Stimulated activated CD4-positive, alpha-beta T cell treated with anti-CD3 and anti-CD28 coated beads, Interleukin-1b, Interleukin-23, amount 100 ng/mL, for 48 hours (primary cell): ENCODE measurements at places on chromosomes 11 and 22.

- no peak for DNase-seq
Measured at GRCh38 chr11:93000511-93001476, 31.3 kb downstream of the MTNR1B start.

- no peak for DNase-seq
Measured at GRCh38 chr22:42111798-42112197, 18.8 kb downstream of the CYP2D6 start.

GRCh38 chr11:129702410-129703398 lies 112.9 kb upstream of the TMEM45B start:
- no peak for DNase-seq

- DNase-seq: peak; percentile 13
Measured at GRCh38 chr11:16749666-16750065, 11.2 kb downstream of the C11orf58 start.

DNA sequence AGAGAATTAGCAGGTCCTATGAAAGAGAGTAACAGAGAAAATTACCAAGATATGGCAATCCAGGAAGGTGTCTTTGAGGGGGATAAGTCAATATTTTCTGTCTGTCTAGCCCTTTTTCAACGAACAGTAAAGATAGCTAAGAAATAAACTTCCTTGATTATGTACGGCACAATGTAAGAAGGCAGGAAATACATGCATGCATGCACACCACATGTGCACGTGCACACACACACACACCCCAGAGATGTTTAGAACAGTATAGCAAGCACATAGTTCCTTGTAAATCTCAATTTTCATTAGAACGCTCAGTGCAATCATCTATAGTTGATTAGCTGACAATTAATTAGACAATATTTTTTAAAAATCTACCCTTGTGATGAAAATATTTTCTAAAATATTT lies 74.7 kb downstream of the MPPED2 start:
- DNase-seq: no peak

GRCh38 chr22:48926136-48926535 lies 901.5 kb downstream of the BRD1 start:
- DNase-seq: no peak

GRCh38 chr11:73281201-73281741 lies 9.1 kb downstream of the P2RY6 start:
- DNase-seq: no peak

- DNase-seq: no peak
Measured at GRCh38 chr11:60842668-60843600, 1.0 kb downstream of the CCDC86 start.

DNA sequence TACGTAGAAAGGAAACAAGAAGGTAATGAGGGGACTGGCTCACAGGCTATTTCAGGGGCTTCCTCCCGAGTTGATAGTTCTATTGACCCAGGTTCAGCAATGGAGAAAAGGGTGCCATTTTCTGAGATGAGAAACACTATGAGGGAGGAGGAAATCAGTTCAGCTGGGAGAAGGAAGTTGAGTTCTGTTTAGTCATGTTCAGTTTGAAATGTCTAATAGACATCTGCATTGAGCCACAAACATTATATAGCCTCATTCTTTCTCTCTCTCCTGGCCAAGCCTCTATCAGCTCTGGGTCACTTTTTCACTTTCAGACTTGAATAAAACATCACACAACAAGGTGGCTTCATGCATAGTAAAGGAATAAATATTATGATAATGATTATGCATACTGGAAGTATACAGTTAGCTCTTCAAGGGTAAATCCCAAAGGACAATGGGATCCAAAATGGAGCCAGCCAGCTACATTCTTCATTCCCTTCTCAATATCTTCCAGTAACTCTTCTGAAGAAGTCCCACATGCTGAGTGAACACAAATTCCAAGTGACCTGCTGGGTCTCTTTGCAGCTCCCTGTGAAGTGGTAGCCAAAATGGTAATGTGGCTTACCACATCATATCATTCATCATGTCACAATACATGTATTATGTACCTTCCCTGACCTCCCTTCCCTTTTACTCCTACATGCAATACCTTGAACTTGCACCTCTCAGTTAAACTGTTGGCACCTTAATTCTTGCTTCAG lies 80.9 kb upstream of the CD44 start:
- DNase-seq: no peak

- no peak for DNase-seq
Measured at GRCh38 chr11:69416143-69416515, 65.3 kb upstream of the LINC01488 start.

DNA sequence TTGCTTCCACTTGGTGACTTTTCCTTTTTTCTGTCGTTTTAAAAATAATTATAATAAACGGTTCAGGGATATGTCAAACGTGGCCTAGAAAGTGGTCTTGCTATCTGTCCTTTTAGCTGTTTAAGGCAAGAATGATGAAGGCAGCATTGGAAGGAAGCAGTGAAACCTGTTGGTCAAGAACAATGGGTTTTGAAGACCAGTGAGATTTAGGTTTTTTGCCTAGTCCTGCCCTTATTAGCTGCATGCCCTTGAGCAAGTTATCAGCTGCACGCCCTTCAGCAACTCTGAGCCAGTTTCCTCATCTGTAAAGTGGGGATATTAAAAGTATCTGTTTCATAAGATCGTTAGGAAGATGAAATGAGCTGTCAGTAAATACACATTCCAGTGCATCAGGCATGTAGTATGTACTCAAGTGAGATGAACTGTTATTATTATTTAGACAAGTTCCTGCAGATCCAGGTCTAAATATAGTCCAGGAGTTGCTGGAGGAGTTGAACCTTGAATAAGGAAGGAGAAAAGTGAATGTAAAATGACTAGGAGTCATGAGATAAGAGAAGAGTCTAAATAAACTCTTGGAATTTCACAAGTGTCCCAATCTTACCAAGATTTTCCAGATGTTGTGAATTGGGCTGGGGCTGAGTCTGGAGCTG lies 90.8 kb upstream of the HSD17B12 start:
- DNase-seq: no peak

- no peak for DNase-seq
Measured at GRCh38 chr11:78857688-78858087, 283.0 kb upstream of the NARS2 start.

- DNase-seq: peak; percentile 65
Measured at GRCh38 chr11:44893846-44894617, 56.7 kb downstream of the TP53I11 start.

DNA sequence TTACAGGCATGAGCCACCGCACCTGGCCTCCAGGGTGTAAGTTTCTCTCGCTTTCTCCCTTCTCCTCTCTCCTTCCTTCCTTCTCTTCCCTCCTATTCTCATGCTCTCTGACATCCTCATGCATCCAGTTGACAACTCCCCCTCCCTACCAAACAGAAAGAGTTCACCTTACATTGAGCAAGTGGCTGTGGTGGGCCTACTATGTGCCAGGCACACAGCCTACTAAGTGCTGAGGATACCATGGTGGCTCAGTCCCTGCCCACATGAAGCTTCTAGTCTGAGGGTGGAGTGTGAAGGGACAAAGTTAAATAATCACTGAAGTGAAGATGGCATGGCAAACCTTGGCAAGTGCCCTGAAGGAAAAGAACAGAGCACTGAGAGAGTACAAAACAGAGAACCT lies 9.6 kb upstream of the DAGLA start:
- no peak for DNase-seq

- DNase-seq: no peak
Measured at GRCh38 chr11:79019975-79020374, 420.9 kb downstream of the TENM4 start.

DNA sequence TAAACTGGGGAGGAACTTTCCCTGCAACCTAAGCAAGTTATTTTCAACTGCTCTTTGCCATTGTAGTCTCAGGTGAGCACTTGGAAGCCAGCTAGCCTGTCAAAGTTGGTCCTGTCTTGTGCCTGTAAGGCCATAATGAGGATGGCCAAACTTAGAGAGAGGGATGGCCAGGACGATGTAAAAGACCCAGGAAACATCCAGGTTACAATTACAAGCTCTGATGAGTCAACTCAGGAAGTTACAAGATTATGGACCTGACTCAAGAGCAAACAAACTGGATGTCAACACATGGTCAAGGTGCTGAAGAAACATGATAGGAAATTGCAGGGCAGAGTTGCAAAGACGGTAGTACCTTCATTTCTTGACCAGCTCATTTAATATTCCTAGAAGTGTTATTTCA lies 1.6 kb downstream of the GTPBP1 start:
- DNase-seq: no peak

DNA sequence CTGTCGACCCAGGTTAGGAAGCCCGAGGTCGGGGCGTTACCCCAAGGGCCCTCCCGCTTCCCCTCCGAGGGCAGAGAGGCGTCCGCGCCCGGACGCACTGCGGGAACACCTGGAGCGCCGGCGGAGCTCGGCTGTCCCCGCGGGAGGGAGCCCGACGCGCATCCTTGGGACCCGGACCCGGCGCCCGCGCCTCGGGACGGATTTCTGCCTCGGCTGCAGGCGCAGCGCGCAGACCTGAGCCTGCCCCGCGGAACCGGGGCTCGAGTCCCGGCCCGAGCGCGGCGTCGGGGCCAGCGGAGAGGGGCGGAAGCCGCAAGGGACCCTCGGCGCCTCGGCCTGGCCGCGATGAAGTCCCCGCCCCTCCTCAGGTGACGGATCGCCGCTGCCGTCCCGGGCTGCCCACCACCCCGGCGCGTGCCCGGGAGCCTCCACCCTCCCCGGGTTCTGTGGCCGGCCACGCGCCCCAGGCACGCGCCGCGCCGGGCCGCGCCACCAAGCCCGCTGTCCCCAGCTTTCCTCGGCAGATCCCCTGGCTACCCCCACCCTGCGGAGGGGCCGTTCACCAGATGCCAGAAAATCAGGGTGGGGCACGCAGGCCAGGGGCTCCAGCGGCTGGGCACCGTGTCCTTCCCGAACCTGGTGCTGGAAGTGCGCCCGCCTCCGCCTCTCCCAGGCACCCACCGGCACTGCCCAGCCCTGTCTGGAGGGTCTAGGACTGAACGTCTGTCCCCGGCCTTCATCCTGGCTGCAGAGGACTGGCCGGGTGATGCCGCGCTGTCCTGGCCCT lies 410 bp downstream of the GLB1L3 start:
- no peak for DNase-seq

DNA sequence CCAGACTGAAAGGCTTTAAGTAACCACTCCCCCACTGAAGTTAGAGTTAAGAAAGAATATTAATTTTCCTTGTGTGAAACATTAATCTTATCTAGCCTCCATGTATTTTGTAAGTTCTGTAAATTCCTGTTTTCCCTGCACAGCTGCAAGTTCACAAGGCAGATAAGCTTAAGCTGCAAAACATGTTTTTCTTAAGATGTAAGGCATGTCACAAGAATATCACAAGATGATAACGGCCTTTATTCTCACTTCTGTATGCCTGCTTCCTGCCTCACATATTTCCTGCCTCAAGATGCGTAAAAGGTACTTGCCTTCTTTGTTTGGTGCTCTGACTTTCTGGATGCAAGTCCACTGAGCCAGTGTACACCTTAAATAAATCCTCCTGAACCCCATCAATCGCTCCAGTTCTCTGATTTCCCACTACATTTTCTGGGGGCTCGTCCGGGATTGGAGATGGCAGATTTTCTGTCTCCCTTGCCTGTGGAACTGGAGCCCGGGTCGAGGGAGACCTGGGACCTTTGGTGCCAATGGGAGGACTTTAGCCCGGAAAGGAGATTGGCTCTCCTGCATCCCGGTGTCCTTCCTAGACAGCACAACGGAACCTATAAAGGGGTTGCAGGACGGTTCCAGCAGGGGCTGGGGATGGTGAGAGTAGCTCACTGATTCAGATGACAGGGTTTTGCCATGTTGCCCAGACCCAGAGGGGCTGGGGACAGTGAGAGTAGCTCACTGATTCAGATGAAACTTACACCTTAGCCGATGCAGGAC lies 30.2 kb downstream of the PPARA start:
- no peak for DNase-seq

DNA sequence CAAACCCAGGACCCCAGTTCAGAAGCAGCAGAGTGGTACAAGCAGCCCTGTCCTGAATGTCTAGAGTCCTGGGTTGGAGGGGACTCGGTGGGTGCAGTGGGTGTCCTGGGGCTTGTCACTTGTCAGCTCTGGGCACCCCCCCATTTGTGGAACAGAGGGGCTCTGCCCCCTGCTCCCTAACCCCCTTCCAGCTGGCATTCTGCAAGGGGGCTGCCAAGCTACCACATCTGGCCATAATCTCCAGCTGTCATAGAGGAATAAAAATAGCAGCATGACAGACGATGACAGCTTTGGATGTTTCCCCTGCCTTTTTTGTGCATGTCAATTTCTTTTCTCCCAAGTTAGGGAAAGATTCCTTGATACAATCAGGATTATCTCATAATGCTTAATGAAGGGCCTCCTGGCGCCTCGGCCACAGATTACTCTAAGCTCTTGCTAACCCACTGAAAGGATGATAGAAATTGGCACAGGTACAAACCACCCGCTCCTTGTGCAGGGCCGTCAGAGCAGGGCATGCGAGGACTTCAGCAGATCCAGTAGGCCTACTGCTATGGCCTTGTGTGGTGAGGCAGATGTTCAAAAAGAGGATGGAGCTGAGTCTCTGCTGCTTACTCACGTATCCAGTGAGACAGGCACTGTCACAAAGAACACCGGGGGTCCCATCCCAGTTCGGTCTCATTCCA lies 83.0 kb downstream of the ISX start:
- DNase-seq: no peak

DNA sequence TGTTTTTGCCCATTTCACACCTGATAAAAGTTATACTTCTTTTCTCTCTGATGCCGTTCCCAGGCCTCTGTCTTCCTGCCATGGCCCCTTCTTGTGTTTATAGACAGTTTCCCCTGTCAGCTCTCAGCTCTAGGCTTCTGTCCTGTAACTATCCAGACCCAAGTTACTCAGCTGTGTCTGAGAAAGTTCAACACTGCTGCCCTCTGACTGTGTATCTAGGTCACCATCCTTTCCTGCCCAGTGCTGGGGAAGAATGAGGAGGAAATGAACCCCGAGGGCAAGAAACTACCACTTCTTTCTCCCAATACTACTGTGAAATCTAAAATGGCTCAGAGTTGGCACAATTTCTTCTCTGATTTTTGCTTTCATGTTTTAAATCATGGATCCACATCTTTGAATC lies 29.6 kb downstream of the SNX19 start:
- DNase-seq: no peak

- no peak for DNase-seq
Measured at GRCh38 chr11:64642418-64642735, 51.4 kb downstream of the SLC22A12 start.

GRCh38 chr11:4699697-4700435 lies 2.2 kb upstream of the OR51E2 start:
- DNase-seq: no peak
